ENCODE measurements at places on chromosomes 5 and 9.
A peak's percentile ranks its signal among the peaks of the same experiment; 100 is the strongest.

- DNase-seq = no peak
Observed at GRCh38 chr5:138929571-138929955, 54.4 kb upstream of the LRRTM2 start.

DNA sequence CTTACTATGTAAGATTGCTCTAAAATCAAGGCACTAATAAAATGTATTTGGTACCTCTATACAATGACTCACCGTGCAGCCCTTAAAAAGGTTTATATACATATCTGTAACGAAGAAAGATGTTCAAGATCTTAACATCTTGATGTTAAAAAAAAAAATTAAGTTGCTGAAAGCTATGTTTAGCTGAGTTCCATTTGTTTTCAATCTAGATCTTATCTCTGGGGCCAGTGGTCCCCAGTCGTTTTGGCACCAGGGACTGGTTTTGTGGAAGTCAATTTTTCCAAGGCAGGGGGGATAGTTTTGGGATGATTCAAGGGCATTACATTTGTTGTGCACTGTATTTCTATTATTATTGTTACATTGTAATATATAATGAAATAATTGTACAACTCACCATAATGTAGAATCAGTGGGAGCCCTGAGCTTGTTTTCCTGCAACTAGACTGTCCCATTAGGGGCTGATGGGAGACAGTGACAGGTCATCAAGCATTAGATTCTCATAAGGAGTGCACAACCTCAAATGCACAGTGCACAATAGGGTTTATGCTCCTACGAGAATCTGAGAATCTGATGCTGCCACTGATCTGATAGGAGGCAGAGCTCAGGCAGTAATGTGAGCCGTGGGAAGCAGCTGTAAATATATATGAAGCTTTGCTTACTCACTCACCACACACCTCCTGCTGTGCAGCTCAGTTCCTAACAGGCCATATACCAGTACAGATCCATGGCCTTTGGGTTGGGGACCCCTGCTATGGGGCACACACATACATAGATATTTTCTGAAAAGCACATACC lies 27.6 kb upstream of the TSLP start:
- DNase-seq = peak; percentile 32

- no peak for DNase-seq
Observed at GRCh38 chr5:160252916-160253315, 23.6 kb downstream of the FABP6 start.

- DNase-seq = no peak
Observed at GRCh38 chr5:37400501-37400900, 21.4 kb downstream of the WDR70 start.

DNA sequence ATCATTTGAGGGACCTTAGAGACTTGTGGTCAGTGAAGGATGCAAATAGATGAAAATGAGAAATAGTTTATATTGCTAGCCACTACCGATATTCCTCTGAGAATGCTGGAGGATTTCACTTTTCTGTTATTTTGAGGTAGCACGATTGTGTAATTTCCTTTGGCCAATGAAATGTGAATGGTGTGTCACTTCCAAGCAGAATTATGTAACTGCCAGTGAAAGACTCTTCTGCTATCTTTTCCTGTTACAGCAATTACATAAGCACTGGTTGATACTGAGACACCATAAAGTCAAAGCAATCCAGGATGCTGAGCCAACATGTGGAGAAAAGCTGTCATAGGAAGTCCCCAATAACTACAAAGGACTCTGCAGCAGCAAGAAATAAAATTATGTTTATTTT lies 3.6 kb upstream of the PCDHA2 start:
- no peak for DNase-seq

DNA sequence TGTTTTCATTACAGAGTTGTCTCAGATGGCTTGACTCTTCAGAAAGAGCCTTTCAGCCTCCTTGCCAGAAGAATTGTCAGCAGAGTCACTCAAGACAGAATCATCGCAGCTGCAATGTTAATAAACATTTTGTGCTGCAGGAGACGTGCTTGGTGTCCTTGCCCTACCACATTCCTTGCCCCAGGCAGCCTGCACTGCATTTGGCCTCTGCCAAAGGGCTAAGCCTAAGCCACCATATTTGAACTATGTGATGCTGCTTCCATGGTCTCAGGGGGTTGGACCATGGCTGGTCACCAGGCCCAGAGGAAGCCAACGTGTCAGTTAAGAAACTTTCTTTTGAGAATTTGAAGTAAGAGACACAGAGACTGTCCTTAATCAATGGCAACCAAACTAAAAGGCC lies 145.4 kb downstream of the ACTL7B start:
- DNase-seq = no peak

All from H9 (cell line).